ENCODE measurements at places on chromosomes 7 and 10. TPM values are rescaled to one million over a fixed set of nuclear protein-coding genes. Genes with fewer than 3 reads are reported as not detected.

FAM25G gene
- not detected for total RNA-seq

HOXA2 gene
- 0.36 TPM for total RNA-seq

WBP1L gene
- 57.1 TPM for total RNA-seq

KNDC1 gene
- total RNA-seq: 13.4 TPM

UCMA gene
- total RNA-seq: not detected

DNAH11 gene
- 0.43 TPM for total RNA-seq

GPR15LG gene
- total RNA-seq: 2.6 TPM

EXOSC1 gene
- 40.0 TPM for total RNA-seq

ST8SIA6 gene
- total RNA-seq: 0.24 TPM

FANK1 gene
- 0.88 TPM for total RNA-seq

PEX1 gene
- 20.1 TPM for total RNA-seq

SPDYE11 gene
- 0.07 TPM for total RNA-seq

HOXA11 gene
- total RNA-seq: 6.4 TPM

- no peak for DNase-seq
These were observed 590.6 kb downstream of the DNAJB6 start for GRCh38 chr7:157927313-157927925.

GRCh38 chr10:114879093-114879492 lies 57.5 kb downstream of the FHIP2A start:
- DNase-seq: no peak

- no peak for DNase-seq
These were observed 60.1 kb upstream of the NFE2L3 start for GRCh38 chr7:26091933-26092332.

GRCh38 chr7:115229401-115230105 lies 307.7 kb downstream of the MDFIC start:
- DNase-seq: no peak

GRCh38 chr7:93461350-93461749 lies 113.2 kb downstream of the CALCR start:
- DNase-seq: no peak

DNA sequence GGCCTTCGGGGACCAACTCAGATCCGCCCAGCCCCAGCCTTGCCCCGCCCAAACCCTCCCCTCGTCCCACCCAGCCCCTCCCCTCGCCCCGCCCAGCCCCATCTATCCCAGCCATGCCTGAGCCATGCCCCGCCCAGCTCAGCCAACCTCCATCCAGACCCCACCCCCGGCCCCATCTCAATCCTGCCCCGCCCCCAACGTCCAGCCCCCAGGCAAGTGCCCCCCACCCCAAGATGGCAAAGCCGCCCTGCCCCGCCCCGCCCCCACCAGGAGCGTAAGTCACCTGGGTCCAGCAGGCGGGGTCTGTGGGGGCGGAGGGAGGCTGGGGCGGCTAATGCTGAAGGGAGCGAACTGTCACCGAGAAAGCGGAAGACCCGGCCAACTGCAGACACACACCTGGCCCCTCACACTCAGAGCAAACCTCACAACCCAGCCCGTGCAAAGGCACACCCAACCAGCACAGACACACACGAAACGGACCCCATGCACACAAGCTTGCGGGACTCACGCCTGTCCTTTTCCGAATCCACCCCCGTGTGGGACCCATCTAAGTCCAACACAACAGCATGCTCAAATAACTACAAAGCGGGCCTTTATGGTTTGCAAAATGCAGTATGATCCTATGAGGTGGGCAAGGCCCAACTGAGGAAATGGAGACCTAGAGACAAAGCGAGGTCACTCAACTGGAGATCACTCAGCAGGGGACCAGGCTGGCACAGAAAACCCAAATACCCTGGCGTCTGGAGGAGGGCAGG lies 11.5 kb upstream of the OGA start:
- peak; percentile 79 for DNase-seq

- DNase-seq: no peak
These were observed 458.1 kb downstream of the RPS24 start for GRCh38 chr10:78491812-78492211.

GRCh38 chr10:118963933-118964332 lies 65.6 kb upstream of the NANOS1 start:
- no peak for DNase-seq

DNA sequence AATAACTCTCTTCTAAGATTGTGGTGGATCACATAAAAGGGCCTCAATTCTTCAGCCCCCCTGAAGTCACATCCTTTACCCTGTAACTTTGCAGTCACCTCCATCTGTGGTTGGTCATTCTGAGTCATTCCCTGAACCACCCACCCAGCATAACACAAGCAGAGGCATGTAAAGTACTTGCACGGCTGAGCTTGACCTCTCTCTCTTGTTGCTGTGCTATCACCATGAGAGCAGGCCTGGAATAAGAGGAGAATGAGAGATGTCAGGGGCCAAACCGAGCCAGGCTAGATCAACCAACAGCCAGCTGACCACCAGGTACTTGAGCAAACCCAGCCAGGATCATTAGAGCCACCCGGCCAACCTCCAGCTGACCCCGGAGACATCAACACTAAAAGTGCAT lies 13.5 kb upstream of the STK17A start:
- no peak for DNase-seq

DNA sequence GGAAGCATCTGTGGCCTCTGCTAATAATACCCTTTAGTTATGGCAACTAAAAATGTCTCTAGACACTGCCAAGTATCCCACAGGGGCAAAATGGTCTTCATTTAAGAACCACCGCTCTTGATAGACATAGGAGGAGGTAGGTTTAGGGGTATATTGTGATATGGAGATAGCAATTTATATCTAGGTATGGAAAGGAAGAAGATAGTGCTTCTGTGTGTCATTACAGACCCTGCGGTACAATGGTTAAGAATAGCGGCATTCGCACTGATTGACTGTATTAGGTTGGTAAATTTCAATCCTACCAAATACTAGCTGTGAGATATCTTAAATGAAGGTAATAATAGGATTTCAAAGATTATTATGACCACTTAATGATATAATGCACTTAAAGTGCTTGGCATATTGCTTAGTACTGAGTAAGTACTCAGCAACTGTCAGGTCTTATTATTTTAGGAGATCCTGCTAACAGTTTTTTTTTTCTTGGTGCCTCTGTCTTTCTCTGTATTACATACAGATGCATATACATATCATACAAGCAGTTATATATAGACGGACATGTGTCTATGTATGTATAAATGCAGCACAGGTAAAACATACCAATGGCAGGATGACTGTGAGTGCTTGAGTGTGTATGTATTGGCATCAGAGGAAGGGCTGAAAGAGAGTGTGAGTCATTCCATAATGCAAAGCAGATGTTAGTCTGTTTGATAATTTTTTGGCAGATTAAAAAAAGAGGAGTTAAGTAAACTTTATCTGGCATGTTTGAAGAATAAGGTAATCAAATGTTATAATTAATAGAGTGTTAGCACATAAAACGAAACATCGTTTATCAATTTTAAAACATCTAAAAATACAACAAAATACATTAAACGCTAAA lies 50.0 kb upstream of the ITGB8 start:
- DNase-seq: no peak

DNA sequence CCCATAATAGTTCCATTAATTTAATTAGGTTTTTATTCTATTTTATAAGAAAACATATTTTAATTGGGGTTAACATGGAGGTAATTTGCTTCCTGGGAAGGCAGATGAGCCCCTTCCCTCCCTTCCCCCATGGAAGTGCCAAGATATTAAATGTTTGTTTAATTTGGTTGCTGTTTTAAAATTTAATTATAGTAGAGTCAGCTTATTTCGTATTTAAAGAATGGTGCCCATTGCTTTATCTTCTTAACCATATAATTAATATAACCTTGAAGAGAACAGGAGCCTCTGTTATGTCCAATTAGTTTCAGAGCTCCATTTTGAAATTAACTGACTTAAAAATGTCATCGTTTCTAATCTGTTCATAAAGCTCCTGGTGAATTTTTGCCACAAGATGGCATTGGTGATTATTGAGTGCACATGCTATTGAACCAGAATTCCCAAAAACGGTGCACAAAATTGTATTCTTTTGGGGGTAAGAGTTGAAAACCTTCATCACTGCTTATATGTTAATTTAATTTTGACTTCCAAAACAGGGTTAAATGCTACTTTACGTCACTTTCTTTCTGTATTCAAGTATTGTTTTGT lies 26.0 kb downstream of the KLHDC10 start:
- DNase-seq: no peak

- no peak for DNase-seq
These were observed 162.6 kb downstream of the ADAM12 start for GRCh38 chr10:126225672-126226008.

DNA sequence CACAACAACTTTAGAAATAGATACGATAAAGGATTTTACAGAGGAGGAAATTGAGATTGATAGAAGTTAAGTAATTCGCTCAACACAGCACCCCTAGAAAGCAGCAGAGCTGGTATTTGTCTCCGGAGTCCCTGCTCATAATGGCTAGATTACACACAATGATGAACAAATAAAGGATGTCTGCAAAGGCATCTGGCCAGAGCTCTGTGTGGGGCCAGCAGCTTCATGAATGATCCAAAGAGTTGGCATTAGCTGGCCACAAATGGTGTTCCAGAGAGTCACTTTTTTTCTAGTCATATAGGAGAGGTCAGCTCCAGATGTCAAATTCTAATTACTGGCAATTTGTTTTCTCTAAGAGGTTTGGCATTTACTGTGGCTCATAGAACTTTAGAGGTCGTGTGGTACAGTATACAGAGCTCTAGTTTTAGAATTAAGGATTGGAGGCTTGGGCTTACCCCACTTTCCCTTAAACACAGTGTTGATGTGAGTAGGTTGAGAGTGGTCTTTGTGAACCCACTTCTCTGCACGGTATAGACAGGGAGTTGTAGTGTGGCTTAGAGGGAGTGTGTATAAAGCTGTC lies 186.2 kb downstream of the BICC1 start:
- DNase-seq: no peak

DNA sequence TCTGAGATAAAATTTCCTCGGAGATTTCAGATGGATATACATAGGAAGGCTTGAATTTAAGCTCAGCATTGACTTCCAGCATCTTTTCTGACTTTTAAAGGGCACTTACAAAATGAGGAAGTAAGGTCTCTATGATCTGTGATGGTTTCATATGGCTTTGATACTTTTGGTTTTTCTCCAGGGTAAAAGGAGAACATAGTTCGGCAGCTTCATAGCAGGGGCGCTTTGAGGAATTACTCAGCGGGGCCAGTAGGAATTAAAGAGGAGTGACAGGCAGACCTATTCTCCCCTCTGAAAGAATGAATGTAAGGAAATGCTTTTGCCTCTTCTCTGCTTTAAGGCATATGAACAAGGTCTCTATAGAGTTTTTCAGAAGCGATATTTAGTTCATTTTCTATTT lies 80.0 kb upstream of the PCDH15 start:
- no peak for DNase-seq

DNA sequence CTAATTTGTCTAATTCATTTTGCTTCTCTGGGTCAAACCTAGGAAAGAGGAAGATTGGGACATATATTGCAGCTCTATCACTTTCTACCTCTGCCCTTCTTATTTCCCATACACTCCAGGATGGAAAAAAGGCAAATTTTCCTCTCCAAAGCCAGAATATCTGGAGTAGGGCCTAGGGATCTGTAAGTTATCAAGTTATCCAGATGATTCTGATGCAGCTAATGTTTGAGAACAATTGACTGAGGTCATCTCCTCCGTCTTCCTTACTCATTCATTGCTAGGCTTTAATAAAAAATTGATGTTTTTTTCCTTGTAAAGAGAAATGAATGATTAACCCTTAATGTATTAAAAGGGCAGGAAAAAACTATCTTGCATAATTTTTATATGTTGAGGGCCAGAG lies 211.9 kb upstream of the GLI3 start:
- DNase-seq: no peak

DNA sequence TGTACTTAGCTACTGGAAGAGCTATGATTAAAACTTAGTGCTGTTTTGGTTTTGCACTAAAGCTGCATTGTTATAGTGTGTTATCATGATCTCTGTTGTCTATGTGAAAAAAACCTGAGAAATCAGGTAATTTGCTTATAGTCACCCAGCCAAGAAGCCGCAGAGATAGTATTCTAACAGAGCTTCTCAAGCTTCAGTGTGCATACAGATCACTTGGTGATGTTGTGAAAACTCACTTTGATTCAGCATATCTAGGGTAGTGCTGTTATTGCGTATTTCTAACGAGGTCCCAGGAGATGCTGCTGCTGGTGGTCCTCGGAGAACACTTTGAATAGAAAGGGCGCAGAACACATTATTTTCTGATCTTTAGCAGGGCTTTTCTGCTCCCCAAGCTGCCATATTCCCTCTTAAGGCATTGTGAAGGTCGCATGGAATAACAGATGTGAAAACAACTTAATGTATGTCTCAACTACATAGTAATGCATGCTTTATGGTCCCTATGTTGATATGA lies 68.4 kb upstream of the PDCD4 start:
- no peak for DNase-seq

DNA sequence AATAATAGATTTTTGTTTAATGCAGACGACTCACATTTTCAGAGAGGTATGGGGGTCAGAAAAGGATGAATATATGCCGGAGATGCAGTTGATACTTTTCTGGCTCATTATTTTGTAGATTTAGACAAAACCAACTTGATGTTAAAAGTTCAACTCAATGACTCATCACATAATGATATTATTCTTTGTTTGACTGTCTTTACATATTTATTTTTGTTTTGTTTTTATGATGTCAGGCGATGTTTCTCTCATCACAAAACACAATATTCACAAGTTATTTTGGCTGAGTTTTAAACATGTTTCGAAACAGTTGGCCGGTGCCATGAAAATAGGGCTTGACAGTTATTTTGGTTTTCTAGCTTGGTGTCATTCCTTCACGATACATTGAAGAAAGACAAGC lies 1.3 kb downstream of the GJD4 start:
- DNase-seq: no peak

DNA sequence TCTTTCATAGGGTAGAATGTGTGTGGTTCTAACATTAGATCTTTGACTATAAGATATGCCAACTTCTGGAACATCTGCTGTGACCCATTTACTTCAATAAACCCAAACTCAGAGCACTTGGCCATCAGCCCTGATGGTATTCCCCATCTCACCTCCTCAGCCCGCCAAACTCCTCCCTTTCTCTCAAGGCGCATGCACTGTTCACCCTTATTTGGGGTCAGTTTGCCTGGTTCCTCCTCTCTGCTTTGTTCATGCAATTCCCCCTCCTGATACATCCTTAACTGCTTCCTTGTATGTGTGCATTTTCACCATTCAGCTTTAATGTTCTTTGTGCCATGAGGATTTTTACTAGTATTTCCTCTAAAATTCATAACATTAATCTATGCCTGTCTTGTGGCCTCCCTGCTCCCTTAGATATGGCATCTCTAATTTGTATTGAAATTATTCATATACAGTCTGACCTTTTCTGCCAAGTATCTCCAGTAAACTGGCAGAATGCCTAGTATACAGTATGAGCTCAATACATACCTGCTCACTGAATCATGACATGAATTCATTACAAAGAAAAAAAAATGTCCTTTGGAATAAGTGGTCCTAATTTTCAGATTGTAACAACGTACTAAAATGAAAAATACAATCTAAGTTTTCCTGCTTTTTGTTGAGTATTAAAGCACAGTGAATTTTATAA lies 336.8 kb upstream of the IGFBP3 start:
- no peak for DNase-seq

- no peak for DNase-seq
These were observed 402 bp upstream of the TMEM168 start for GRCh38 chr7:112790586-112791003.

- peak; percentile 65 for DNase-seq
These were observed 15.7 kb upstream of the ARMC3 start for GRCh38 chr10:22911889-22912762.

- DNase-seq: no peak
These were observed 49.3 kb upstream of the PARD3 start for GRCh38 chr10:34864149-34865067.

- DNase-seq: no peak
These were observed 155.4 kb downstream of the SEMA3D start for GRCh38 chr7:85031475-85031874.

- DNase-seq: no peak
These were observed 4.0 kb upstream of the SLC29A4 start for GRCh38 chr7:5278766-5279165.

All from hepatocyte (in vitro differentiated cells).